Activated naive CD4-positive, alpha-beta T cell treated with anti-CD3 and anti-CD28 coated beads for 36 hours (primary cell): ENCODE measurements at places on chromosomes 7 and 10.
A peak's percentile ranks its signal among the peaks of the same experiment; 100 is the strongest.

GRCh38 chr7:151644554-151644953, 124.9 kb upstream of the RHEB start:
- no peak for DNase-seq

DNA sequence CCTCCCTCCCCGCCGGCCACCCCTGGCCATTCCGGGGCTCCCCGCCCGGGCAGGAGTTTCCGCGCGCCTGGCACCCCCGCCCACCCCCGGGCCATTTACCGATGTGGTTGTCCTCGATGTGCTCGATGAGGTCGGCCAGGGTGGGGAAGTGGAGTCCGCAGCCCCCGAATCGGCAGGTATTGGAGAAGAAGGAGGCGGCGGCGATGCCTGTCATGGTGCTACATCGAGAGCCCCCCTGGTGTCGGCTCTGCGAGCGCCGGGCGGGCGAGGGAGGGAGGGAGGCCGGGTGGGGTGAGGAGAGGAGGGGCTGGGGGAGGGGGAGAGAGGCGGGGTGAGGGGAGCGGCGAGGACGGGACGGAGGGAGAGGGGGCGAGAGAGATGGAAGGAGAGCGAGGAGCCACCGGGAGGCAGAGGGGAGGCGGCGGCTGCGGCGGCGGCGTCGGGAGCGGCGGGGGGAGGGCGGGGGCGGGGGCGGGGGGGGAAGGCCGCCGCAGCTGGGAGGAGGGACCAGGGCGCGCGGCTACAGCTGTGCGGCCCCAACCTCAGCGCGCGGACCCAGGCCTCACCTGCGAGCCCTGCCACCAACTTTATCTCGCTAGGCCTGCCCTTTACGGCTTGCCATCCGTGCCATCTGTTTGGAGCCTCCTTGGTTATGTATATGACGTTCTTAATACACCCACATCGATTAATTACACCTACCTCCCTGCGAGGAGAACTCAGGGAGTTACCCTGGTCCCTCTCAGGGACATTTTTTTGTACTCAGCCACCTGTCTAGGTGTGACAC, at the start of gene JAZF1:
Gene JAZF1, minus strand, starts transcription at position 432 of the 784 bp plus-strand sequence.
- peak; percentile 42 for DNase-seq

DNA sequence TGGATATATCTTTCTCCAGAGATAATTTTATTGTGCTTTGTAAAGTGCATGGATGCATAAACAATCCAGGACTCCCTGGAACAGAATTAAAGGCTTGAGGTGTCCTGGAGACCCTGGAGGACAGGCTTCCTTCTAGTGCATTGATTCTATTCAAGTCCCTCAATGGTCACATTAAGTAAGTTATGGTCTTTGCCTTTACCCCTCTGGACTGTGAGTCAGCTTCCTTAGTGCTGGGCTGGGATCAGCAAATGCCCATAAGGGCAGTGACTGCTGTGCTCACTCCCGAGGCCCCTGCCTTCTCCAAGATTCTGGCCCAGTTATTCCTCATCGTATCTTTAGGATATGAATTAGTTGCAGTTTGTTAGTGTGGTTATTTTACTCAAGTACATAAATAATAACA, 178.7 kb upstream of the PRSS58 start:
- no peak for DNase-seq

- no peak for DNase-seq
Measured at GRCh38 chr7:122485856-122486255, 181.3 kb upstream of the FEZF1 start.

DNA sequence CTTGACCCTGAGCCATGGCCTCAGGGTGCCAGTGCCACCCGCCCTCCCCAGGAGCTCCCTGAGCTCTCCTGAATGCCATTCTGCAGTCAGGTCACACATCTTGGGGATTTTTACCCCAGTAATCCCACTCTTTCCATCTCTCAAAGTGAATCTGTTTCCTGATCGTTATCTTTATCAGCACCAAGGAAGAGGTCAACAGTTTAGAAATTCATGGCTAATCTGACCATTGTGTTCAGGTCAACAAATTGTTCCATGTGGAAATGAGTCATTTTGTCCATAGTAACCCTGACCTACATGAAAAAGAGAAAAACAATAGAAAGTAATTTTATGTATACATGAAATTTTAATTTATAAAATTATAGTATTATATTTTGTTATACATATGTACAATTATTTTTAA, 28.8 kb upstream of the ZNF488 start:
- no peak for DNase-seq

- DNase-seq: no peak
Measured at GRCh38 chr7:137804836-137805235, 41.9 kb downstream of the DGKI start.

DNA sequence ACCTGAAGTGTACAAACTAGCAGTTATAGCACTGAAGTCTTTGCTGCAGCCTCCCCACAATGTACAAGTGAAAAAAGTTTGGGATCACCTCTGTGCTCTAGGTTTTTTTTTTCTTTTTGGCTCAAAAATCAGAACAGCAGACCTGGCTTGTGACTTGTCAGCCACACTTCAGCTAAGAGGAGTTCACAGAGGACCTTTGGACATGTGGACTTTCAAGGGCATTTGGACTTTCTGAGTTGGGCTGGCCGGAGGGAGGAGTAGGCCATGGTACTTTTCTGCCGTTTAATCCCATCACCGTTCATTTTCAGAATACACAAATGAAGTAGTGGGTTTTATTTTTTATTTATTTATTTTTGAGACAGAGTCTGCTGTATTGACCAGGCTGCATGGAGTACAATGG, 21.9 kb upstream of the ACSL5 start:
- DNase-seq: no peak

GRCh38 chr7:124457841-124458240, 307.8 kb downstream of the GPR37 start:
- no peak for DNase-seq

- peak; percentile 25 for DNase-seq
Measured at GRCh38 chr10:92993699-92994272, 66.8 kb upstream of the CYP26C1 start.

DNA sequence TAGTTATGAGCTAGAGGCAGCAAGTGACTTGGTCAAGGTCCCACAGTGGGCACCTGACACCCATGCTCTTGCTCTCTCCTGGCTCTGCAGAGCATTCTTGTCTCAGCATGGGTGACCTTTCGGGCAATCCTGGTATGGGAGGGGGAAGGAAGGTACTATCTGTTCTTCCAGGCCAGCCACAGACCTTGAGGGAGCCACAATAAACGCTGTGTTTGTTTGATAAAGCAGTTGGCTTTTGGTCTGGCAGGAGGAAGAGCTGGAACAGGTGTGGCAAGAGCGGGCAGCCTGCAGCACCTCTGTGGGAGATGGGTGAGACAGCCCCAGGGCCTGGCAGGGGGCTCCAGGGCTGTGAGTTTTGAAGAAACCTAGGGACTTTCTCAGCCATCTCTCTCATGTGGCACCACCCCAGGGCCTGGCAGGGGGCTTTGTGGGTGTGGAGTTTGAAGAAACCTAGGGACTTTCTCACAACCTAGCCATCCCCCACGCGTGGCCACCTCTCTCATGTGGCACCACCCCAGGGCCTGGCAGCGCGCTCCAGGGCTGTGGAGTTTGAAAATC, 11.4 kb downstream of the CLDN3 start:
- no peak for DNase-seq

- no peak for DNase-seq
Measured at GRCh38 chr7:73789051-73789450, 19.0 kb upstream of the CLDN3 start.

DNA sequence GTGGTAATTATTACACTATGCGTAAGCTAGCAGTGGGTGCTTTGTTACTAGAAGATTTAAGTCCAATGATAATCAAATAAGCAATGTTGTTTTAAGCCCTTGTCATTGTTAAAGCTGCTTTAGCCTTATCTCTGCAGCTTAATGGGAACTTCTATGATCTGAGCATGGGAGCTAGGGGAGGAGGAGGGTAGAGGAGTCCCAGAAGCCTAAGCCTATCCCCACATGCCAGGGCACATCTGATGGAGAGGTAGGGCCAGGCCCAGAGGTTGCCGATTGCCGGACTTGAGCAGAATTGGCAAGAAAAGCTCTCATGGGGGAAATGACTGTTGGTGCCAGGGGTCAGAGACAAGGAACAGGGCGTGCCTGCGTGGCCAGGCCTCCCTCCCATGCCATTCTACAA, 13.4 kb downstream of the CUBN start:
- no peak for DNase-seq

GRCh38 chr10:87940210-87940609, 76.8 kb downstream of the PTEN start:
- DNase-seq: no peak

- no peak for DNase-seq
Measured at GRCh38 chr7:156456503-156457115, 184.0 kb upstream of the RNF32 start.

- no peak for DNase-seq
Measured at GRCh38 chr7:107708956-107709355, 35.0 kb upstream of the CBLL1 start.

DNA sequence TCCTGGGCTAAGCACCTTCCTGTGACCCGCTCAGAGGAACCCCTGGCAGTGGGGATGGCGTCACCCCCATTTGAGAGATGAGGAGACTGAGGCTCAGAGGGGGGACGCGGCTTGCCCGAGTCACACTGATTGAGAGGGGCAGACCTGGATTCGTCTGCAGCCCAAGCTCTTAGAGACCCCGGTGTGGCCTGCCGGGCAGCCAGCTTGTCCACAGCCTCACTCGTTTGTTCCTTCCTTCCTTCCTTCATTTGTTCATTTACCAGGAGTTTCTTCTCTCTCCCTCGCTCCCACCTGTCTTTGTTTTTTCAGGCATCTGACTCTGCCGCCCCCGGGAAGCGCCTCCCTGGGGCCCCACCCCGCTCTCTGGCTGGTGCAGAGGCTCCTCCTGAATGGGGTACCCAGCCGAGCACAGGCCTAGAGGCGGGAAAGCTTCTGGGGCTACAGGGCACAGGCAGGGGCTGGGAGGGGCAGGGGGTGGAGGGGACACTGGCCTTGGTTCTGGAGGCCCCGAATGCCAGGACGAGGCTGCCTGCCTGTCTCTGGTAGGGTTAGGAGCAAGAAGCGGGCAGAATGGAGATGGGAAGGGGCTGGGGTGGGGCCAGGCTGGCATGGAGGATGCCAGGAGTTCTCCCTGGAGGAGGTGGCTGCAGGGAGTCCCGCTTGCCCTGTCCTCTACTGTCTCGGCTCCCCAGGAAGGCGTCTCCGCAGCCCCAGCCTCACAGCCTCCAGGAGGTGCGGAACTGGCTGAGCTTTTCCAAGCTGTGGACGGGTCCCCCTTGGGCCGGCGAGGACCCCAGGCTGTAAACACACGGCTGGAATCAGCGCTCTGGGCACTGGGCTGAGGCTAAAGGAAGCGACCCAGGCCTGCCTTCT, 91.6 kb downstream of the UNCX start:
- no peak for DNase-seq

DNA sequence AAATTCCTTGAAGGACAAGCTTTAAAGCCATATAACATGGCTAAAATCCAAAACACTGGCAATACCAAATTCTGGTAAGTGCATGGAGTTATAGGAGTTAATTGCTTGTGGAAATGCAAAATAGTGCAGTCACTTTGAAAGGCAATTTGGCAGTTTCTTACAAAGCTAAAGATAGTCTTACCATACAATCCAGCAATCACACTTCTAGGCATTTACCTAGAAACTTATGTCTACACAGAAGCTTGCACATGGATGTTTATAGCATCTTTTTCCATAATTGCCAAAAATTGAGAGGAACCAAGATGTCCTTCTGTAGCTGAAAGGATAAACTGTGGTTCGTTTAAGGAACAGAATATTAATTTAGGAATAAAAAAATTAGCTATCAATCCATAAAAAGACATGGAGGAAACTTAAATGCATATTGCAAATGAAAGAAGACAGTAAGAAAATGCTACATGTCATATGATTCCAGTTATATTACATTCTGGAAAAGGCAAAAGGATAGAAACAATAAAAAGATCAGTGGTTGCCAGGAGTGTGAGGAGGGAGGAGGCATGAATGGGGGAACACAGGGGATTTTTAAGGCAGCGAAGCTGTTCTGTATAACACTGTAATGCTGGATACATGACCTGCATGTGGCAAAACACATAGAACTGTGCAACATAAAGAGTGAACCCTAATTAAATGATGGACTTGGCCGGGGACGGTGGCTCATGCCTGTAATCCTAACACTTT, 51.9 kb downstream of the GNAT3 start:
- no peak for DNase-seq

GRCh38 chr7:25846722-25847121, 305.3 kb upstream of the NFE2L3 start:
- no peak for DNase-seq

- DNase-seq: no peak
Measured at GRCh38 chr10:14020037-14020664, 310.6 kb downstream of the FRMD4A start.

DNA sequence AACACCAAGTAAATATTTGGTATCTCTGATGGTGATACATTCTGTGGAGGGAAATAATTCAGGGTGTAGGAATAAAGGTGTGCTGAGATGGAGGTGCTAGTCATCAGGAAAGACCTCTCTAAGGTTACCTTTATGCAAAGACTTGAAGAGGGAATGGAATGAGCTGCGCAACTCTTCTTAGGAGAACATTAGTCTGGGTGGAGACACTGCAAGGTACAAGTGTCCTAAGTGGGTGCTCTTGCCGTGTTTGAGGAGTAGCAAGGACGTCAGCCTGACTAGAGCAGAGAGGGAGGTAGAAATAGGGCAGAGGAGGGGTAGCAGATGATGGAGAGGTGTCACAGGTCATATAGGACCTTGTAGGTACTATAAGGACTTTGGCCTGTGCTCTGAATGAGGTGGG, 148.1 kb downstream of the AUTS2 start:
- no peak for DNase-seq

GRCh38 chr7:91427051-91427450, 162.8 kb downstream of the FZD1 start:
- DNase-seq: no peak

GRCh38 chr10:70674560-70675495, 2.5 kb downstream of the ADAMTS14 start:
- no peak for DNase-seq

DNA sequence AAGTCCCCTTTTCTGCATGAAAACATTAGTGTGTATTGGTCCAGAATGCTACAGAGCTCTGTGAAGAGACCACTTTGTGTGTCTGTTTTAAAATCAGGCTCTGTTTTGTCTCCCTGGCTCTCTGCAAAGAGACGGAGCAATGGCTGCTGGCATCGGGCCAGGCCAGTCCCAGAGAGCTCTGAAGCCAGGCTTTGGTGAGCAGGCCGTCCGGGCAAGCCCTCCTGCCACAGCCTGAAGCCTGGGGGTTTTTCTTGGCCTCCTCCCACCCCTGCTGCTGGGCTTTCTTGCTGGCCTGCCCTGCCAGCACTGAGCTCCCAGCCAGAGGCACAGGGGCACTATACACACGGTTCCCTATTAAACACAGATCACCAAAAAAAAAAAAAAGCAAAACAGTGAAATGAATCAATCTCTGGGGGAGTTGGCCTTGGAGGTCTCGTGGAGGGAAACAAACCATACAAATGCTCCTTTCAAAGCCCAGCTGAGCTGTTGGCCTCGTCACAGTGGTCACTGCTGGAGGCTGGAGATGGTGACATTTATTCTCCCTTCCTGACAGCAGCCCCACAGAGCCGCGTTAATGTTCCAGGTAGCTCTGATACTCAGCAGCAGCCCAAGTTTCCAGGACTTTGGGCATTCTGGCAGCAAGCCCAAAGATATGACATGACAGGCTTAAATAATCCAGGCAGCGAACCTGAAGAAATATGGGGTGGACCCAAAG, 237.2 kb downstream of the TCF7L2 start:
- no peak for DNase-seq
